ENCODE measurements at places on chromosomes 1 and 21. TPM values are rescaled to one million over a fixed set of nuclear protein-coding genes. Genes with fewer than 3 reads are reported as not detected.

RXFP4 gene
- total RNA-seq = not detected

SYT6 gene
- not detected for total RNA-seq

FCAMR gene
- total RNA-seq = not detected

DEGS1 gene
- total RNA-seq = 91.3 TPM

TMEM79 gene
- 9.1 TPM for total RNA-seq

CTSE gene
- 0.34 TPM for total RNA-seq

ACTA1 gene
- not detected for total RNA-seq

MPL gene
- 0.34 TPM for total RNA-seq

VWA1 gene
- 7.6 TPM for total RNA-seq

CELA2B gene
- total RNA-seq = not detected

C2CD4D gene
- 0.39 TPM for total RNA-seq

BGLAP gene
- total RNA-seq = not detected

PLD5 gene
- 10.5 TPM for total RNA-seq

NCMAP gene
- total RNA-seq = not detected

MTARC2 gene
- total RNA-seq = 2.5 TPM

COP1 gene
- 41.6 TPM for total RNA-seq

MEAF6 gene
- total RNA-seq = 55.1 TPM

ACTL8 gene
- not detected for total RNA-seq

NR1I3 gene
- total RNA-seq = not detected

VANGL2 gene
- total RNA-seq = 3.1 TPM

HLCS gene
- total RNA-seq = 23.1 TPM

PEAR1 gene
- total RNA-seq = 6.7 TPM

ROR1 gene
- 1.3 TPM for total RNA-seq

ELF3 gene
- total RNA-seq = not detected

SPRTN gene
- total RNA-seq = 31.2 TPM

KIF21B gene
- total RNA-seq = 2.9 TPM

C1orf53 gene
- 6.5 TPM for total RNA-seq

IGSF5 gene
- not detected for total RNA-seq

STXBP3 gene
- 61.0 TPM for total RNA-seq

NPPB gene
- not detected for total RNA-seq

TMEM269 gene
- total RNA-seq = not detected

PKLR gene
- 1.9 TPM for total RNA-seq

ITGB2 gene
- total RNA-seq = 3.5 TPM

HRNR gene
- total RNA-seq = not detected

FNDC5 gene
- not detected for total RNA-seq

CELA3B gene
- not detected for total RNA-seq

LCE1F gene
- not detected for total RNA-seq

SYT14 gene
- total RNA-seq = 0.94 TPM

PDZK1 gene
- 0.23 TPM for total RNA-seq

FAM163A gene
- total RNA-seq = not detected

USP33 gene
- 27.0 TPM for total RNA-seq

MNDA gene
- total RNA-seq = not detected

CYP4A11 gene
- total RNA-seq = not detected

TRIM17 gene
- not detected for total RNA-seq

C1orf116 gene
- 67.3 TPM for total RNA-seq

GRIK3 gene
- not detected for total RNA-seq

CACNA1E gene
- not detected for total RNA-seq

CYP4A22 gene
- total RNA-seq = not detected

GNG12 gene
- 104 TPM for total RNA-seq

ADAMTS5 gene
- total RNA-seq = not detected

CR1 gene
- not detected for total RNA-seq

Data from hair follicular keratinocyte (primary cell).